ENCODE measurements at places on chromosomes 1 and 21.

DNA sequence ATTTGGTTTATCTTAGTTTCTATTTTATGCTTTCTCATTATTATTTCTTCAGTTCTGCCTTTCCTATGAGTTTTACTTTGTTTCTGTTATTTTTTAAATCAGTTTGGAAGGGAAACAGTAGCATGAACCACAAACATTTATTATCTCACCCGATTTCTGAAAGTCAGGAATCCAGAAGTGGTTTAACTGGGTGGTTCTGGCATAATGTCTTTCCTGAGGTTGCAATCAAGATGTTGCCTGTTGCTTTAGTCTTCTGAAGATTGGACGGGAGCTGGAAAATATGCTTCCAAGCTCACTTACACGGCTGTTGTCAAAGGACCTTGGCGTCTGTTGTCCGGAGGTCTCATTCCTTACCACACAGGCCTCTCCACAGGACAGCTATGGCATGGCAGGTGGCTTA lies 50.4 kb downstream of the SNRPE start:
- no peak for DNase-seq

GRCh38 chr1:174605198-174605597 lies 157.4 kb downstream of the GPR52 start:
- DNase-seq, result no peak

- DNase-seq, result no peak
These were observed 24.7 kb downstream of the SLC6A17 start for GRCh38 chr1:110174961-110175360.

DNA sequence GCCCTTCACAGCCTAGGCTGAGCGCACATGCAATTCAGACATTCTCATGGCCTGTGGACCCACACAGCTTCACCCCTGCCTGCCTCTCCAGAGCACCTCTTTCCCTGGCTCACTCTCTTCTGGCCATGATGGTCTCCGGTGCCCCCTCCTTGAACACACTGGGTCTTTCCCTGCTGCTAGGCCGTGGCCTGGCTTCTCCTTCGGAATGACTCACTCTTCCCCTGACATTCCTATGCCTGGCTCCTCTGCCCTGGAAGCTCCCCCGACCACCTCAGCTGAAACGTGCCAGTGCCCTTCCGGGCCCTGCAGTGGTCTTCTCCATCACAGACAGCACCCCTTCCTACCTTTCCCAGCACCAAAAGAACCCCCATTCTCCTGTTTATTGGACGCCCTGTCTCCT lies 28.3 kb downstream of the EPHA8 start:
- no peak for DNase-seq

DNA sequence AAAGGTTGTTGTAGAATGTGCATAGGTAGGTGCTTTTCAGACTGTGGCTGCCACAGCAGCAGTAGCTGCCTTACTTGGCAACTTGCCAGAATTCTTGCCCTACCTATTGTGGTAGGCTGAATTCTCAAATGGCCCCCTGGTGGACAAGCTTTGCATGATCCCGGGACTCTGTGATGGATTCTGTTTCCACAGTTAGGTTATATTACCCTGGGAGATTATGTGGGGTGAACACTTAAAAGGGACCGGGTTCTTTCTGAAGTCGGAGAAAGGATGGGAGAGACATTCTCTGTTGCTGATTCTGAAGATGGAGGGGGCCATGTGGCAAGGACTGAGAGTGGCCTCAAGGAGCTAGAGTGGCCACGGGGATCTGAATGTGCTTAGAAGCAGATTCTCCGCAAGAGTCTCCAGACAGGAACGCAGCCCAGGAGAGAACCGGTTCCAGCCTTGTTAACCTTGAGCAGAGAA lies 32.1 kb upstream of the KCNE1 start:
- no peak for DNase-seq

DNA sequence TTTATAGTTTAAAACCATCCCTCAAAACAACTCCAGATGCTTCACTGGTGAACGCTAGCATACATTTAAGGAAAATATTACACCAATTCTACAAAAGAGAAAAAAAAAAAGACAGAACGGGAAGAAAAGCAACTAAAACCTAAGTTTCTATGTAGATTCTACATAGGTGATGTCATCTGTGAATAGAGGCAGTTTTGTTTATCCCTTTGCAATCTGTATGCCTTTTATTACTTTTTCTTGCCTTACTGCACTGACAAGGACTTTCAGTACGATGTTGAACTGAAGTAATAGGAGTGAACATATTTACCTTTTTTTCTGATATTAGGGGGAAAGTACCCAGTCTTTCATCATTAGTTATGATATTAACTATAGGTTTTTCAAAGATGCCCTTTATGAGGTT lies 101.7 kb upstream of the HAO2 start:
- no peak for DNase-seq

DNA sequence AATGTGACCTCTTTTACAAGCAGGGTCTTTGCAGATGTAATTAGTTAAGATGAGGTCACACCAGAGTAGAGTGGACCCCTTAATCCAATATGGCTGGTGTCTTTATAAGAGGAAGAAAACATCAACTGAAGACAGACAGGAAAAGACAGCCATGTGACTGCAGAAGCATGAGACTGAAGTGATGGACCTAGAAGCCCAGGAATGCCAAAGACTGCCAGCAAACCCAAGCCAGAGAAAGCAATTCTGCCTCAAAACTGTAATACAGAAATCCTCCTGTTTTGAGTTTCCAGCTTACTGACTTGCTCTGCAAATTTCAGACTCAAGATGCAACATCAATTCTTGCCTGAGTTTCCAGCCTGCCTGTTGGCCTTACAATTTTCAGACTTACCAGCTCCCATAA lies 17.3 kb downstream of the ENAH start:
- DNase-seq, result no peak

- DNase-seq, result no peak
These were observed 60.4 kb downstream of the ARHGEF10L start for GRCh38 chr1:17599954-17600300.

GRCh38 chr1:172997941-172998361 lies 52.8 kb downstream of the TNFSF18 start:
- DNase-seq, result no peak

- no peak for DNase-seq
These were observed 340.0 kb upstream of the DUSP10 start for GRCh38 chr1:222081859-222082258.

DNA sequence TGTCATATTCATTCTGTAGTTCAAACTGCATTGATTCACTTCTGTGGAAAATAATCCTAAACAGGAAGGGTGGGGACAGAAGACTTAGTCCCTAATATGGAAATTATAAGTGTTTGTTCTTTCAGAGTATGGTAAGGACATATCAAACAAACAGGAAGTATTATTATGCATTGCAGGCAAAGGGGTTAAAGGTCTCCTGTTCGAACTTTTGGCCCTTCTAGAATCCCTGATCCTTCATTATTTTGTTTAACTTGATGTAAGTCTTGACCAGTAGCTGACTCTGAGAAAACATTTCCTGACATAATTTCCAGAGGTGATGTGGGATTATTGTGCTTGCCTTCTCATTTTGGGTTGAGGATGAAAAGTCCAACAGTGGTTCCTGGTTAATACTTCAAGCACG lies 215.4 kb upstream of the ADGRL2 start:
- no peak for DNase-seq

- DNase-seq, result no peak
These were observed 771 bp downstream of the ABCD3 start for GRCh38 chr1:94418664-94419655.

DNA sequence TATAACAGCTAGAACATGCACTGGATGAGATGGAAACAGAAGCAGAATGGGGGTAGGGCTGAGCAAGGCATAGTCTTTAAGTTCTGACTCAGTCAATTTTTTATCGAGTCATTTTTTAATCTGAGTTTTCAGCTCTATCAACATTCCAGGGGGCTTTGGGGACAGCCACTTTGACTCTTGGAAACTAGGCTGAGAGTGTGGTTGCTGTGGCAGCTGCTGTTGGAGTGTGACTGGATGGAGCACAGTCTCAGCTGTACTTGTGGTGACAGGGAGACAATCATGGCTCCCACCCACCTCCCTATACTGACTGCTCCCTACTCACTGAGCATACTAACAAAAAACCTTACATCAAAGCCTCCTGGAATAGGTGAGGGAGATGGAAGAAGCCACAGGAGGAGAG lies 25.0 kb downstream of the GJA5 start:
- no peak for DNase-seq

DNA sequence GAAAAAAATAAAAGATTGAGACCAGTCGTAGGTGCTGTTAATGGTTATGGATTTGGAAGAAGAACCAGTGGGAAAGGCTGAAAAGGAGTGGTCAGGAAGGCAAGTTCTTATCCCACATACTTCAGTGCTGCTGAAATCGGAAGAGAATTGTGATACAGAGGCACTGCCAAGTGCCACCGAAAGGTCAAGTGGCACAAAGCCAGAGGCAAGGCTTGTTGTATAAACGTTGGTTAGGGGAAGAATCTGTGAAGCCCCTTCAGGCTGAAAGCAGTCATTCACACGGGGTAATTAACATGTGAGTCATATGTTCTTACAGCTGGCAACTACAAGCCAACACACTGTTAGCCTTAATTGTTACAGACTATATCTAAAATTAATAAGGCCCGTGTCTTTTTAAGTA lies 48.8 kb downstream of the ZBTB40 start:
- DNase-seq, result no peak

DNA sequence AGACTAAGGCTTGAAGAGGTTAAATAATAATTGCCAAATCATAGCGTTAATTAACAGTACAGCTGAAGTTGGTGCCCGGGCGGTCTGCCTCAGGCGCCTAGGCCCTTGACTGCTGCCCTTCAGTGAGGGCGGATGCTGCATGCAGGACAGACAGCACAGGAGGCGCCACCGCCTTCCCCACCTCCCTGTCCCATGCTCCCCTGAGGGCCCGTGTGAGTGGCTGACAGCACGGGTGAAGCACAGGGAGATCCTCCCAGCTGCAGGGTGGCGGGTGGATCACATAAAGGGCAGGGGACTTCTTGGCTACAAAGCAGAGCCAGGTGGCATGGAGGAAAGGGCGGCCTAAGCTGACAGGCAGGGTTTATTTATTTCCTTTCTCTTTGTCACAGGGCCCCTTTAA lies 49.1 kb downstream of the DDX20 start:
- no peak for DNase-seq

- no peak for DNase-seq
These were observed 267.4 kb downstream of the CAMTA1 start for GRCh38 chr1:7052701-7053100.

DNA sequence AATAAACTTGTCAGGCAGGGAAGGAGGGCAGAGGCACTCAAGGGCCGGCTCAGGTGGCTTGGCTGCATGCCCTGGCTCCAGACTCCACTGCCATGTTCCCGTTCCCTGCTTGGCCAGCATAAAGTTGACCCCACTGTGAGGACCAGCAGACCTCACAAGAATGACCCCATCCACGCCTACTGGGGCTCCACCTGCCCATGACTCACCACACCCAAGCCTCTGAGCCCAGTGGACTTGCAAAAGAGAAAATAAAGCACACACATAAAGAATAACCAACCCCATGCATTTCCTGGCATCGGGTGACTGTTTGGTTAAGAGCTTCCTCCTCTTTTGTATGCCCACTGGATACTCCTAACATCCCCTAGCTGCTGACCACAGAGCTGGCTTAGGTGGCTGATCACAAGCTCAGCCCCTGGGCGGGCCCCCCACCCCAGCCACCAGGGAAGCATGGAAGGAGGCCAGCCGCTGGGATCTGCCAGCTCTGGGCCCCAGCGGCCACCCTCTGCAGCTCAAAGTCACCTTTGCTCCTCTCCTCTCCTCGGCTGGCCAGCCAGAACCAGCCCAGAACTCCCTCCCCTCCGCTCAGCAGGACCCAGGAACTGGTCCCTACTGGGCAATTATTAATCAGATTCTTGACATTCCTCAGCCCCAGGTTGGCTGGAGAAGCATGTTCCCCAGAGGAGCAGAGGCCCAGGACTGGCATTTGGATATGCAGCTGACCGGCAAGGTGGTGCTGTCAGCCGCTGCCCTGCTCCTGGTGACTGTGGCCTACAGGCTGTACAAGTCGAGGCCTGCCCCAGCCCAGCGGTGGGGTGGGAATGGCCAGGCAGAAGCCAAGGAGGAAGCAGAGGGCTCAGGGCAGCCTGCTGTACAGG lies at the start of gene KLHDC7A:
KLHDC7A (plus strand) TSS at position 616 of the 875 bp plus-strand sequence; CDS start at position 668, 52 bp downstream.
- DNase-seq, result peak; percentile 64

GRCh38 chr1:38050397-38051078 lies 3.9 kb upstream of the POU3F1 start:
- DNase-seq, result no peak

DNA sequence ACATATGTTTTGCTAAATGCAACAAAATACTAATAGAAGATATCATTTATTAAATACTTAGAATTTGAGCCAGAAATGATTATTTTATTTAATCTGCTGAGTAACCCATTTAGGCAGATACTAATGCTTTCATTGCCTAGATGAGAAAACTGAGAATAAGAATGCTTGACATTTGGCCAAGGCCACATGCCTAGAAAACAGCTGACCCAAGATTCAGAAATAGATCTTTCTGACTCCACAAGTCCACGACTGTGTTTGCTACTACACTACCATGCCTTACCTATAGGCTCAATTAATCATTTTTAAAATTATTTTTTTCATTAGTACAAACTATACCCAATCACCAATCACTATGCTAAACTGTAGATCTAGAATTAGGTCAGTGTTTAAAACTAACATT lies 129.7 kb downstream of the ATP1B1 start:
- DNase-seq, result no peak

DNA sequence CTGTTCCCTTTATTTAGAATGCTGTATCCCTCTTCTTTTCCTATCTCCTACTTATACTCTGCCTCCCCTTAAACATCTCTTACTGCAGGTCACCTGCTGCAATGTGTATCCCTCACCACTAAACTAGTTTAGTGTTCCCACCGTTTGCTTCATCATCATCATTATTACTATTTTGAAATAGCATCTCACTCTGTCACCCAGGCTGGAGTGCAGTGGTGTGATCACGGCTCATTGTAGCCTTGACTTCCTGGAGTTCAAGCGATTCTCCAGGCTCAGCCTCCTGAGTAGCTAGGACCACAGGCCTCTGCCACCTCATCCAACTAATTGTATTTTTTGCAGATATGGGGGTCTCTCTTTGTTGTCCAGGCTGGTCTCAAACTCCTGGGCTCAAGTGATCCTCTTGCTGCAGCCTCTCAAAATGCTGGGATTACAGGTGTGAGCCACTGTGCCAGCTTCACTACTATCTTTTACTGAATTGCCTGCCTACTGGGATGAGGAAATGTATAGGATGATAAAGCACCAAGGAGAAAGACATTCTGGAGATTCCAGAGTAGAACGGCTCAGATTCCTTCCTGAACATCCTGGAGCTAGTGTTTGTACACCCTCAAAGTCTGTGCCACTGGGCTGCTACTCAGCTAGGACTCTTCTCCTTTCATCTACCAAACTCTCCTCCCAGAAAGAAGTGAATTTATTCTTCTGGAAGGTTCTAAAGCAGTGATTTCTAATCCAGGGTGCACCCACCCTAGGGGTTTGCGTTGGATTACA lies 8.6 kb upstream of the IFNAR1 start:
- DNase-seq, result no peak
